ENCODE measurements at places on chromosomes 16 and 17. TPM values are rescaled to one million over a fixed set of nuclear protein-coding genes. Genes with fewer than 3 reads are reported as not detected.

Gene GPR142
- total RNA-seq = not detected

Gene CD300A
- total RNA-seq = not detected

Gene EZH1
- 17.6 TPM for total RNA-seq

Gene TPSG1
- total RNA-seq = not detected

Gene PDE6G
- not detected for total RNA-seq

Gene PRCD
- not detected for total RNA-seq

Gene NPIPA3
- not detected for total RNA-seq

Gene KRT9
- total RNA-seq = not detected

Gene GUCY2D
- total RNA-seq = not detected

Gene ADAMTS18
- total RNA-seq = not detected

Gene HAS3
- total RNA-seq = 0.28 TPM

Gene SYT17
- not detected for total RNA-seq

Gene CCL7
- 0.28 TPM for total RNA-seq

Gene SPATA22
- 0.28 TPM for total RNA-seq

Gene SLC52A1
- not detected for total RNA-seq

Gene CCL22
- total RNA-seq = not detected

Gene METTL16
- total RNA-seq = 15.4 TPM
